AG08396 (cell line): ENCODE measurements at places on chromosomes 1 and 21.

DNA sequence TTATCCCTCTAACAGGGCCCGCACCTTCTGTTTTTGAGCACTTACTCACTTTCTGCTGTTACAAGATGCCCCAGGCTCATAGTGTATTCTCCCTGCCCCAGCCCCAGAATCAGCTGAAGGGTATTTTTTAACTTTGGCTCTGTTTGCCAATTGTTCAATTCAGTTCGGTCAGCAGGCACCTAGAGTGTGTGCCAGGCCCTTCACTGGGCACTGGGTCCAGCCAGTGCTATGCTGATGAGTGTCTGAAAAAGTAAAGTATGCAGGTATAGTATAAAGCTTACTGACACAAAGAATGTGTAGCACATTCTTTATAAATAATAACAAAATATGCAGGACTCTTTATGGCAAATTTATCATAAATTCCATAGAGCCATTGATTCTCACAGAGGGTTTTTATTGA, 35.0 kb downstream of the FHAD1 start:
- no peak for DNase-seq

- no peak for DNase-seq
Measured at GRCh38 chr1:212797681-212798080, 6.0 kb downstream of the TATDN3 start.

- peak; percentile 83 for DNase-seq
Measured at GRCh38 chr1:27970401-27970800, 10.6 kb downstream of the XKR8 start.

- no peak for DNase-seq
Measured at GRCh38 chr1:21935891-21936365, 1.2 kb downstream of the HSPG2 start.

DNA sequence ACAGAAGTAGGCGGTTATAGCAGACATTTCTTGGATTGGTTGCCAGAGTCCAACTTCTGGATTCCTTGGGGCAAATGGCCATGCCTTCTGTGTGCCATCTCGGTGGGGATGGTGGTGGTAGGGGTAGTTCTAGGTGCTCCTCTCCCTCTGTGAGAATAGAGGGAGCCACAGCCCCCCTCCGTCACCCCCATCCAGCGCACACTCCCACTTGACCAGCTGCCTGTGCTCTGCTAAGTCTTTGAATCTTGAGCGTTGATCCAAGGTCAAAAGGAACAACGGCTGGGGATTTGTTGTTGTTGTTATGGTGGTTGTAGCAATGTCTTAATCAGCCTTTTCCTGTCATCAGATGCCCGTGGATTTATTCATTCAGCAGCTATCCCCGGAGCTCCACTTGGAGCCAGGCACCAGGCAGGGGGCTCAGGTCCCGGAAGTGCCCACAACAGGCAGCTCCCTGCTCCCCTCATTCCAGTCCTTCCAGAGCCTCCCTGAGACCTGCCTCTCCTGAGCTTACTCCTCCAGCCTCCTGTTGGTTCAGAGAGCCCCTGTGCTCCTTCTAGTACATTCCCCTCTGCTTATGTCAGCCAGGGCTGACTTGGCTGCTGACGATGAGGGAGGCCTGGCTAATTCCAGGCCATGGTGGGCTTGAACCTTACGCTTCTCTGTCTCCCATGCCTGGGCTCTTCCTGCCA, 146.6 kb upstream of the WNT4 start:
- DNase-seq: no peak

- no peak for DNase-seq
Measured at GRCh38 chr1:114468710-114469468, 42.1 kb downstream of the TRIM33 start.

- DNase-seq: no peak
Measured at GRCh38 chr1:6288665-6289064, 27.8 kb upstream of the GPR153 start.

DNA sequence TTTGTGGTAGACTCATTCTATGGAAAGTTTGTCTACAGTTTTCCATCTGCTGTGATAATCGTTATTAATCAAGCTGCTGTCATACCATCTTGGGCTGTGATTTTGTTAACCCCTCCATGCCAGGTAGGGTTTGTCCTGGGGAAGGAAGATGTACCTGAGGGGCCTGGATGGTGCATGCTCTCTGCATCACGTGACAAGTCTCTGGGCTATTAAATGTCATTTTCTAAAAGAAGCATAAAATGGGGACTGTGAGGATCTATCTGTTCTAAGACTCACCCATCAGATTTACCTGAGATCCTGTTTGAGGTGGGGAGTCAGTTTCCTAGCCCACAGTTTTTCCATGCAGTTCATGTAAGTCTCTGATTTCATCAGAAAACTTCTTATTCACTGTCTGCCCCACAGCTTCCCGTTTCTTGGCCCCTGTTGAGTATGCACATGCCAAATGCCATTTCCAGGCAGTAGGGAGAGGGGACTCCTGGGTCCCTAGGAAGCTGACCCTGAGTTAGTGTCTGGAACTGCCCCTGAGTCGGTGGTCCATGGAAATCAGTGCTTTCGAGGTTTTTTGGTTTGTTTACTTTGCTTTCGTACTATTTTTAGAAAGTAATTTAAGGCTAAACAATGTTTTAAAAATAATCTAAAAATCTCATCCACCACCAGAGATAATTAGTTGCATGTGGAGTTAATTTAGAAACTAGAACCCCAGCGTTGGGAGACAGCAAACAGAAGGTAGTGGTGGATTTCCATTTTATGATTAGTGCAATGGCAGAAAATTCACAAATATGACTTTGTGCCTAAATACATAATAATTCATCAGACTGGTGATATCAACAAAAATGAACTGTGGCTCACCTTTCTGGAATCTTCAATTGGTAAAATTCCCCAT, 46.7 kb downstream of the ZBTB18 start:
- no peak for DNase-seq

DNA sequence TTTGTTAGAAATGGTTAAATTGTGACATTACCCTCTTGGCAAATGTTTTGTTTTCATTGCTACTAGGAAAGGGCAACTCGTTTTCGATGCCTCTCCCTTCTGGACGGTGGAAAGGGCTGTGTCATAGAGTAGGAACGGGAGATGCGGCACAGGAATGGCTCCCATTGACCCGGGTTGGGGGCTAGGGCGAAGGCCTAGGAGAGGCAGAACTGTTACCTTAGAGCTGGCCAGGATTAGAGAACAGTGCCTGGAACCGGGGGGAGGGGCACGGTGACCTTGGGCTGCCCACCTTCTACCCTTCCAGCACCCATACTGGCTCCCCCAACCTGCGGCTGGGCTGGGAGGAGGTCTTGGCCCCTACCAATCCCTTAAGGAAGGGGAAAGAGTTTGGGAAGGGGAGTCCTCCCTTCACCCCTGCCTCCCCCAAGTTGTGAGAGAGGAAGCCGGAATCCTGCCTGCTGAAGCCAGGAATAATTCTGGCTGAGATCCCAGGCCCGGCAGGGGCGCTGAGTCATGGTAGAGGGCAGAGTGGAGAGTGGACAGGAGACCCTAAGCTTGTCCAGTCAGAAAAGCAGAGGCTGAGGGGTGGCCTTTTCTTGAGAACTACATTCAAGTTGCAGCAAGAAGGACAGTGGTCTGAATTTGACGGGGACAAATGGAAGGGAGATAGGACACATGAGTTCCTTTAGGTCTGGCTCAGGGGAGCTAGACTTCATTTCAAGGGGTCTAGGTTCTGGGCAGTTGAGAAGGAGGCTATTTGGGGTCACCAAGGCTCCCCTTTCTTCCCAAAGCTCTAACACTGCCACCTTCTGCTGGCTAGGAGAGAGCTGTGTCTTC, 8.2 kb downstream of the LMNA start:
- DNase-seq: no peak

- DNase-seq: peak; percentile 6
Measured at GRCh38 chr1:96538111-96538641, 183.4 kb upstream of the PTBP2 start.

- DNase-seq: no peak
Measured at GRCh38 chr1:220673921-220674320, 16.2 kb upstream of the C1orf115 start.

GRCh38 chr1:171506525-171507304, 21.4 kb downstream of the PRRC2C start:
- no peak for DNase-seq

DNA sequence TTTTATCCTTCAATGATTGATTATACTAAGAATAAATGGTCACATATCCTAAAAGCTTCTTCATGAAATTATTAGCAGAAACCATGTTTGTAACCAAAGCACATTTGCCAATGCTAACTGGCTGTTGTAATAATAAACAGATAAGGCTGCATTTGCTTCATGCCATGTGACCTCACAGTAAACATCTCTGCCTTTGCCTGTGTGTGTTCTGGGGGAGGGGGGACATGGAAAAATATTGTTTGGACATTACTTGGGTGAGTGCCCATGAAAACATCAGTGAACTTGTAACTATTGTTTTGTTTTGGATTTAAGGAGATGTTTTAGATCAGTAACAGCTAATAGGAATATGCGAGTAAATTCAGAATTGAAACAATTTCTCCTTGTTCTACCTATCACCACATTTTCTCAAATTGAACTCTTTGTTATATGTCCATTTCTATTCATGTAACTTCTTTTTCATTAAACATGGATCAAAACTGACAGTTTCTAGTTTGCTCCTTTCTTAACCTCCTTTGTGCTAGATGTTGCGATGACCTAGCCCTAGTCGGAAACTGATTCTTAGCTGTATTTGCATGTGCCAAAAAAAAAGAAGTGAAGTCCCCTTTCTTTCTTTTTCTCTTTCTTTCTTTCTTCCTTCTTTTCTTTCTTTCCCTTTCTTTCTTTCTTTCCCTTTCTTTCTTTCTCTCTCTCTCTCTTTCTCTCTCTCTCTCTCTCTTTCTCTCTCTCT, 45.1 kb downstream of the MAP3K7CL start:
- no peak for DNase-seq

DNA sequence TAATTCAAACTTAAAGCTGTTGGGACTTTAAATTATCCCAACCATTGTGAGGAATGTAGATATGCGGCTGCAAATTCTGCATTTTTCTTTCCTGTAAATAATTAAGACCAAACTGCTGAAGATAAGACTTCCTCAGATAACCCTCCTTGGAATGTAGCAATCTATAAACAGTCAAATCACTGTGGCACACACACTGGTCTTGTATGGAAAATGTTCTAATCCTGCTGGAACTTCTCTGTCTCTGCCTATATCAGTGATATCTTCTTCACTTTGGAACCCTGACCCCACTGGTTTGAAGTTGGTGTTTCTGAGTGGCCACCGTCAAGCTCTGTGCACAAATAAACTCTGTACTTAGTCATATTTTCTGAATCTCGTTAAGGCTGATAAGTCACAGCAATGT, 32.9 kb downstream of the HSF2BP start:
- no peak for DNase-seq
